ENCODE measurements at places on chromosomes 7 and 10.
A peak's percentile ranks its signal among the peaks of the same experiment; 100 is the strongest.

DNA sequence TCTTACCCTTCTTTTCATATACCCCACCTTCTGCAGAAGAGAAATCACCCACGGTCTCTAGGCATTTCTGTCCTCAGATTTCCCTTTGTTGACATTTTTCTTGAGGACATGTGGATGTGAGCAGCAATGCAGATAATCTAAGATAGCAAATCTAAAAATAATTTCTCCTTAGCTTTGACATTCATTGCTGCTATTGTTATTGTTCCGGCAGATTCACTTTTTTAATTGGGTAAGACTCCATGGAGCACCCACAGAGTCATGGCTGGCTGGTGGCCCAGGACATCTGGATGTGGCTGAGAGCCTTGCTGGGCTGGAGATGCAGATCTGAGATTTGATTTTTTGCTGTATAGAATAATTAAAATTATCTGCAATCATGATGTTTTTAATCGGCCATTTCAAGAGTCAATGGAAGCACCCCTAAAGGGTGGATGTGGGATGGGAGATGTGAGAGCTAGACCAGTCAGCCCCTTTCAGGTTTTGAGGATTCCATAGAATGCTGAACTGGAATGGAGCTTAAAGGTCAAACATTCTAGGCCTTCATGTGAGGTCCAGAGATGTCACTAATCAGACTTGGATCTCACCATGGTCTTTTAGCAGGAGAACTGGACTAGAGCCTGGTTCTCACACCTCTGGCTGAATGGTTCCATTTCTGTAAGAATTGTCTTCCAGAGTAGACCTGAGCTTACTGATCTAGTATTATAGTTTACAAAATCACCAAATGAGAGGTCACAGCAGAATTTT is 37.5 kb downstream of the TAS2R41 start:
- no peak for DNase-seq

DNA sequence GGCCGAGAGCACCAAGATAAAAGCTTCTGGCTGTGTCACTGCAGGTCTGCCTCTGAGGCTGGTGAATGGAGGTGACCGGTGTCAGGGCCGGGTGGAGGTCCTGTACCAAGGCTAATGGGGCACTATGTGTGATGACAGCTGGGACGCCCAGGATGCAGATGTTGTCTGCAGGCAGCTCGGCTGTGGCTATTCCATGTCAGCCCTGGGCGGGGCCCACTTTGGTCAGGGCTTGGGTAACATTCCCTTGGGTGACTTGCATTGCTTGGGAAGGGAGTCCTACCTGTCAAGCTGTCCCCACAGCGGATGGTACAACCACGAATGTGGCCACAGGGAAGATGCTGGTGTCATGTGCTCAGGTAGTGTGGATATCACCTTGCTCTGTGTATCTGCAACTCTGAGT is 8.0 kb downstream of the DMBT1 start:
- DNase-seq, result no peak

DNA sequence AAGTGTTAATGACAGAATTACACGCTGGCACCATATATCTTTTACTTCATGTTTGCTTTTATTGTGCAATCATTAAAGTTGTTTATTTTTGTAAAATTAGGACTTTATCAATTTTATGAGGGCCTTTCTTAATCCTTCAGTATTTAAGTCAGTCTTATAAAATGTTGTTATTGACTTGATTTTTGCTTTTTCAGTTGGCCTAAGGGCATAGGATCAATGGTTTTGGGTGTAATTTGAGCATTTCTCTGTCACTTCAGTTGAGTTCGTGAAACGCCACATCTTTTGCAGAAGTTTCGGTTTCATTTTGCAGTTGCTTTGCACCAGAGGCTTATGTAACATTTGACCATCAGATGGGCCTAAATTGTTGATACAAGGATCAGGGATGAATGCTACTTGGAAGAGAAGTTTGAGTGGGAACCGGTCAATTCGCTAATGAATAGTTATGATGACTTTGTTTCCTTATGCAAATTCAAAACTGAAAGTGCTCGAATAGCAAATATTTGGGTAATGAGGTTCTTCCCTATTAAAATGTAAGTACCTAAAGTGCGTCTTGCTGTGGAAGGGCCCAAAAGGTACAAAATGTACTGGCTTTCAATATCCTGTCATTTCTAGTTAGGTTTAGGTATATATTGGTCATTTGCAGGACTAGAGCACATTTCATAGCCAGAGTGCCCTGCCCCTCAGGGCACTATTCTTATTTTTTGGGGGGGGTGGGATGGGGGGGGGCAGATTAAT is 340.9 kb downstream of the LRMDA start:
- DNase-seq, result no peak

GRCh38 chr10:27534161-27534700 is 30.1 kb downstream of the RAB18 start:
- no peak for DNase-seq

DNA sequence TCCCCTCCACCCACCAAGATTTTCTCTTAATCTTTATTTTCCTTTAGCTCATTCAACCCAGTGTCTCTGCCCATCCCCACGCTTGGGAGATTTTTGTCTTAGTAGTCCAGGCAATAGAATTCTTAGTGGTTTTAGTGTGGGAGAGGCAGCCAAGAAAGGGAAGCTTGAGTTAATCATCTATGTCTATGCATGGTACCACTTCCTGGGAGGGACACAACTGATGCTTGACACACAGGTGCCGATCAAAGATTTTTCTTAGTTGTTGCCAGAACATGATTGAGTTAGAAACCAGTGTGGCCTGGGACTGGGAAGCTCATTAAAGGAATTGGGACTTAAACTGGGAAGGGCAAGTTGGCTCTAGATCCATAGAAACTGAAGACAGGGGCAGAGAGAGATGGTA is 3.1 kb downstream of the STRA8 start:
- no peak for DNase-seq

DNA sequence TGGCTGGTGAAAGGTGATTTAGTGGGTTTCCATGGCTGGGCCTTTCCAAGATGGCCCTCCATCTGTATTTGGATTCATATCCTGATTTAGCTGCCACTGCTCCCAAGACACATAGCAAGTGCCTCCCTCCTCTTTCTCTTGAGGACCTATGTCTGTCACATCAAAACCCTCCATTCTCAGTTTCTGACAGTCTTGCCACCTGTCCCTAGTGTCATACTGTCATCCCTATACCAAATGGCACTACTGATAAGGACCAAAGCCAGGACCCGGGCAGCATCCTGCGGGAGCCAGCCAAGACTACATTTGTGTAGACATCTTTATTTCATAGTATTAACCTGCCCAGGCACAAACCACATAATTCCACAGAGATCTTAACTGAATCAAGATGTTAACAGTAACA is 34.8 kb downstream of the PNLIPRP2 start:
- DNase-seq, result no peak

DNA sequence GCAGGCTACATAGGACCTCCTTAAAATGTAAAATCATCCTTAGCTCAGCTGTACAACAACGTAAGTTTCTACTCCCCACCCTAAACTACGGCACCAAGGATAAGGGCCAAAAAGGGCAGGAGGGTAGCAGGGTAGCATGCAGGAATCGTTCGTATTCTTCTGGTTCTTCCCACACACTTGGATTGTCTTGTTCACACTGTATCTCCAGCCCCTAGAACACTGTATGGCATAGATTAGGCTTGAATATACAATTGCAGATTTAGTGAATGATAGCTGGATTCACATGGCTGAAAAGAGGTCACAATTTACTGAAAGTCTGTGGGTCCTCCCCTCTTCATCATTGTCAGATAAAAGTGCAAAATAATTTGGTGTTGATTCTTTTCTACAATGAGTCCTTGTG is 28.2 kb upstream of the PRKAR2B start:
- DNase-seq, result no peak

GRCh38 chr10:114507449-114507848 is 103.1 kb upstream of the AFAP1L2 start:
- DNase-seq, result no peak

- DNase-seq, result no peak
Measured at GRCh38 chr10:14954934-14955333, 1.0 kb upstream of the DCLRE1C start.

GRCh38 chr7:107405559-107405958 is 64.3 kb upstream of the GPR22 start:
- no peak for DNase-seq

DNA sequence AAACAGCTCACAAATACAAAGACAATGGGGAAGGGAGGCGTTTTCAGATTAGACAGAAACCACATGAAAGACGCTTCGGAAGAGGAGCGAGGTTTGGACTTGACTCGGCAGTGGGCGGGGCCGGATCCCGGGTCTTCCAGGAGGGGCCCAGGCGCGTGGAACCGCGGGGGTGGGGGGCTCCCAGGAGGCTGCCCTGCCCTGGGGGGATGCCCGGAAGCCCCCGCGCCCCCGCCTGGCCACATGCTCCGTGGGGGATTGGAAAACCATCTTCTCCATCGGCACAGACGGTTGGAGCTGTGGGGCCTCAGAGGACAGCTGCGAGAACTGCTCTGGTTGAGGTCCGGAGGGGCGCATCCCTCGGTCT is 186.0 kb upstream of the SHH start:
- DNase-seq, result no peak

DNA sequence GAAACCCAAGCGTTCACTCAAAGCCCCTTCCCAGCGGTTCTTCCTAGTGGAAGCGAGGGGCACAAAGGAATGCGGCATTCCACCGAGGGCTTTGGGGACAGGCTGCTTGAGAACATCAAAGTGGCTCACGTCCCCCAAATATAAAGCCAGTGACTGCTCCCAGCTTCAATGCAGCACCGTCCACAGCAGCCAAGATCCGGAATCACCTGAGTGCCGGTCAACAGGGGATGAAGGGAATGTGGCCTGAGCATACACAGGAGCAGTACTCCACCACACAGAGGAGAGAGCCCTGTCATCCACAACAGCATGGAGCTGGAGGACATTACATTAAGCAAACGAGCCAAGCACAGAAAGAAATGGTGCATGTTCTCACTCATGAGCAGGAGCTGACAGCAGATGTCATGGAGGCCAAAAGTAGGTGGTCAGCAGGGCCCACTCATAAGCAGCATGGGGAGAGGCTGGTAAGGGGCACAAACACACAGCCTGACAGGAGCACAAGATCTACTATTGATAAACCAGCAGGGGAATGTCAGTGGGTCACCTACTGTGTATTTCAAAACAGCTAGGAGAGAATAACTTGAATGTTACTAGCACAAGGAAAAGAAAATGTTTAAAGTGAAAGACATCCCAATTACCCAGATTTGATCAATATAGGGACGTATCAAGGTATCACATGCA is 79.5 kb downstream of the DIP2C start:
- no peak for DNase-seq

- DNase-seq, result no peak
Measured at GRCh38 chr7:113953553-113953952, 34.7 kb upstream of the PPP1R3A start.

DNA sequence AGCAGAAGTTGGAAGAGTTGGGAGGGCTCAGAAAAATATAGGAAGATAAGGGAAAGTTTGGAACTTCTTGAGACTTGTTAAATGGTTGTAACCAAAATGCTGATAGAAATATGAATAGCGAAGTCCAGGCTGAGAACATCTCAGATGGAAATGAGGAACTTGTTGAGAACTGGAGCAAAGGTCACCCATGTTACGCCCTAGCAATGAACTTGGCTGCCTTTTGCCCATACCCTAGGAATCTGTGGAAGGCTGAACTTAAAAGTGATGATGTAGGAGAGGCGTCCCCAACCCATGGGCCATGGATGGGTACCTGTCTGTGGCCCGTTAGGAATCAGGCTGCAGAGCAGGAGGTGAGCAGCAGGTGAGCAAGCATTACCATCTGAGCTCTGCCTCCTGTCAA is 347.8 kb downstream of the ARL4A start:
- no peak for DNase-seq

GRCh38 chr7:98418636-98419315 is 17.9 kb upstream of the BAIAP2L1 start:
- no peak for DNase-seq

GRCh38 chr7:33299425-33299824 is 170.1 kb downstream of the BBS9 start:
- no peak for DNase-seq

GRCh38 chr7:100071018-100071723 is 10.4 kb downstream of the ZNF3 start:
- no peak for DNase-seq

- no peak for DNase-seq
Measured at GRCh38 chr10:86169066-86169465, 197.5 kb downstream of the GRID1 start.

- DNase-seq, result peak; percentile 51
Measured at GRCh38 chr7:142445019-142445686, 187.3 kb upstream of the PRSS58 start.

- DNase-seq, result peak; percentile 86
Measured at GRCh38 chr10:132560241-132560731, 22.7 kb downstream of the INPP5A start.

- no peak for DNase-seq
Measured at GRCh38 chr7:47952224-47952623, 4.0 kb upstream of the PKD1L1 start.

DNA sequence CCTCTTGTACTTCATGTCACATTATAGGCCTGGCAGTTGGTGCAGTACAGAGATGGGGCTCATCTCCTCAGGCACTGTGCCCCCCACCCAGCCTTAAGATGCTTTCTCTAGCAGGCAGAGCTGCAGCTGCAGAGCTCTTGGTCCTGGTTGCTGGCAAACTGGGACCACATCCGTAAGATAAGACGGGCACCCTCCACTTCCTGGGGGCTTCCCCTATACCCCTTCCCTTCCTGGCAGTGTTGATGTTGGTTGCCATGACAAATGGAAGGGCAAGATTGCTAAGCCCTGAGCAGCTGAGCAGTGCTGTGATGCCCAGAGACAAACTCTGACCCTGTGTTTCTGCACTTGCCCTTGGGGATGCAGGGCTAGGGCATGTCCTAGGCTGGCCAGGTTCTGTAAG is 103.4 kb upstream of the ANLN start:
- DNase-seq, result no peak

GRCh38 chr10:11678074-11678793 is 63.9 kb upstream of the ECHDC3 start:
- DNase-seq, result no peak

DNA sequence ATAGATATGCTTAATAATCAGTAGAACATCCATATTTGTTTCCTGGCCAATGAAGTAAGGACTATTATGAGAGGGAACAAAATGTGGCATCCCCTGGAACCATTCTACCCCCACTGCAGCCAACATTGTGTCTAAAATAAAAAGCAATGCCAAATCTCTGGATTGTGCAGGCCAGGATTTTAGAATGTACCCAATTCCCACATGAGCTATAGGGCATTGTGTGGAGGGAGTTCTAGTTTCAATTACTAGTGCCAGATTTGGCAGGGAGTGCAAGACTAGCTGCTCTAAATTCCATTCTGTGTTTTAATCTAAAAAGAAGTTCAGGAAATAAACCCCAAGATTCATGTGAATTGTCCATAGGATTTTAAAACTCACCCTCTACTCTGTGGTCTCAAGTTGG is 112.3 kb downstream of the HGF start:
- DNase-seq, result no peak

DNA sequence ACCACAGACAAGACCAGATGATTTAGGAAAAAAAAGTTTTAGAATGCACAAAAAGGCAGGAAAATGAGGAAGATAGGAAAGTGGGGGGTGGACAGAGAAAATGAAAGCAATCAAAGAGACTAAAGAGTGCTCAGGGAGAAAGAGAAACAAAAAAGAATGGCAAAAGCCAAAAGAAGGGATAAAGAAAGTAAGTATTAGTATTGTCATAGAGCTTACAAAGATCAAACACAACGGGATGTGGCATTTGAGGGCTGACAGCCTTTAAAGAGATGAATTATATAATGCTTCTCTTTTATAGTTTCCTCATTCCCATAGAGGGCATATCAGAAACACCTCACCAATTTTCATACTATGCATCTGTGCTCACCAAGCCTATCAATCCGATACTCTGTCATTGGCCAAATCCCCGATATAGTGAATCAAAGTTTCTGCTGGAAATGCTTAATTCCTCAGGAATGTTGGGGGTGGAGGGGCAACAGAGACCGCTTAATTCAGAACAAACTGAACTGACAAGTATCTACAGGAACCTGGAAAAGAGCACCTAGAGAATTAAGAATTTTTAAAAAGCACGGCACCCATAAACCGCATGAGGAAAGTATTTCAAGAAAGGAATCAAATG is 2.7 kb downstream of the COG5 start:
- DNase-seq, result peak; percentile 32
